DMS153 (cell line): ENCODE measurements at places on chromosomes 2 and 18.

- no peak for DNase-seq
These were observed 25.5 kb downstream of the TTR start for GRCh38 chr18:31617031-31617717.

DNA sequence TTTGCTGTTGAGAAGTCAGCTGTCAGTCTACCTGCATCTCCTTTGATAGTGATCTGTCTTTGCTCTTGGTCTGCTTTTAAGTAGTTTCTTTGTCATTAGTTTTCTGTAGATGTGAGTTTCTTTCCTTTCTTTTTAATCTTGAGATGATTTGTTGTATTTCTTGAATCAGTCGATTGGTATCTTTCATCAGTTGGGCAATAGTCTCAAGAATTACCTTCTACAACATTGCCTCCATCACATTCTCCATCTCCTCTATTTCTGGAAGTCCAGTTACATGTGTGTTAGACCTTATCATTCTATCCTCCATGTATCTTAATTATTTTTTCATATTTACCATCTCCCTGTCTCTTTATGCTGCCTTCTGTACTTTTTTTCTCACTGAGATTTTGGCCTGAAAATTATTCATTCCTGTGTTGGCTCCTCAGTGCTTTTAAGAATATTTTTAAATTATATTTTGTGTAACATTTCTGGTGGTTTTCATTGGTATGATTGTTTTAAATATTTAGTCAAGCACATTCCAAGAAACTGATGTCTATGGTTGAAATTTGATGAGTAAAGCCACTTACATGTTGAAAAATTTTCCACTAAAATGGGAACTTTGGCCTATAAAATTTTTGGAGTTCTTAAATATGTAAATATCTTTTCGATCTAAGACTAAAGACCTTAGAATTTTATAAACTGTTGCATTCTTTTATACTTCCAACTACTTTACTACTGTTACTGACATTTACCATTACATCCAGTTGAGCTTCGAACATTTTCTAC is 239.5 kb upstream of the MGAT5 start:
- DNase-seq, result no peak

- no peak for DNase-seq
These were observed 202.4 kb upstream of the ZSWIM2 start for GRCh38 chr2:187051350-187051749.

- DNase-seq, result no peak
These were observed 47.3 kb downstream of the MEX3C start for GRCh38 chr18:51150113-51150700.

DNA sequence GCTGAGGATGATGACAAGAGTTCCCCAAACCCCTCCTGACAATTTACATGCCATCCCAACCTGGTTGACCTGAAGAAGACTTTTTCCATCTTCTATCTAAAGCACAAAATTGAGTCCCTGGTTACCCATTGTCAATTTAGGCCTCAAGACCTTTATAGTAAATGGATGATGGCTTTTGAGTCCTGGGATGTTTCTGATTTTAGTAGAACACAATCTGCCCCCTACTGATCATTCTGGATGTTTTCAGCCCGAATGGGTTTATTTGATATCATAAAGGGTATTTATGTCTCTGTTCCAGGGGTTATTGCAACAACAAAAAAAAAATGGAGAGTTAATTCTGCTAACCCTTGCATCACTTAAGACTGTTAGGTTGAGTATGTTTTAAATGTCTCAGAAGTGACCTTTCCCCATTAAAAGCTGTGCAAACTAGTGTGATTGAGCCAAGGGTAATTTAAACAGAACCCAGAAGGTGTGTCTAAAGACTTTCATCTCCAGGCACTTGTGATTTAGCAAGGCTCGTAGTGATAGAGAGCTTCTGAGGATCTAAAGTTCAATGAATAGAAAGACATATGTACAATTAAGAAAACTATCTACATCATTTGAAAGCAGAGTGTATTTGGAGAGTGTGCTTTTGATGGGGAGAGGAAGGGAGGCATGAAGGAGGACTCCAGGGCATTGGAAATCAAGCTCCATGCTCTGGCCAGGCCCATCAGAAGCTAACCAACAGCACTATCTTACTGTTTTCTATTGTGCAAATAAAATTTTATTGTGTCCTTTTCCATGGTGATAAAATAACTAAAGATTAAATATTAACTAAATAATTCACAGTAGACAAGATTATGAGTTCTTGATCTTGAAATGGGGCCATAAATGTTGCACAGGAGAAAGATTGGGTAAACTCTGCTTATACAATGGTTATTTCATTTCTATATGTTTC is 96.6 kb upstream of the NOSTRIN start:
- no peak for DNase-seq

GRCh38 chr18:47883771-47884413 is 46.6 kb downstream of the SMAD2 start:
- DNase-seq, result peak; percentile 3

DNA sequence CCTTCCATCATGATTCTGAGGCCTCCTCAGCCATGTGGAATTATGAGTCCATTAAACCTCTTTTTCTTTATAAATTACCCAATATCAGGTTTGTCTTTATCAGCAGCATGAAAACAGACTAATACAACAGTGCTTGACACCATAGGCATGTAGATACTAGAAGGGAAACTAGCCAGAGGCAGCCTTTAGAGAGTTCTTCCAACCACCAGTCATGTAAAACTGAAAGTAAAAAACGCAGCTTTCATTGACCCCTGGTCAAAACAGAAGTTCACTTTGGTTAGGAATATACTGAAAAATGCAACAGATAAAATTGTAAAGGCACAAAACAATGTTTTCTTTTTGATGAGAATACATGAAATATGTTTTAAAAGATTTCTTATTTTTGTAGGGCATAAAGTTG is 122.8 kb upstream of the L3MBTL4 start:
- no peak for DNase-seq

- no peak for DNase-seq
These were observed 155.7 kb downstream of the TNS1 start for GRCh38 chr2:217847115-217847514.
